ENCODE measurements at places on chromosomes 7 and 10.

- no peak for DNase-seq
These were observed 49.0 kb upstream of the PODXL start for GRCh38 chr7:131605280-131605878.

DNA sequence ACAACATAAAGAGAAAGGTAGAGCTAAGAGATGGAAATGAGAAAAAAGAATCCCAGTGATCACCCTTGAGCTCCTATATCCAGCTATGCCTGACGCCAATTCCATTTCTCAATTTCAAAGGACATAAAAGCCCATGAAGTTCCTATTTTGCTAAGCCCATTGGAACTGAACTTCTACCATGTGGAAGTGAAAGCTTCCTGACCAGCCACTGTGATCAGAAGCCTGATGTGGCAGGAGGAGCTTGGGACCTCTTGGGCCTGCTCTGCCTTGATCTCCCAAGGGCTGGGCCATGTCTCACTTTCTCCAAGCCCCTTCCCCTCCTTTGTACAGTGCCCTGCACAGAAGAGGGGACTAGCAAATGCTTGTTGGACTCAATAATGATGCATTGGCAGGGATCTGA is 52.7 kb downstream of the PRLHR start:
- no peak for DNase-seq

DNA sequence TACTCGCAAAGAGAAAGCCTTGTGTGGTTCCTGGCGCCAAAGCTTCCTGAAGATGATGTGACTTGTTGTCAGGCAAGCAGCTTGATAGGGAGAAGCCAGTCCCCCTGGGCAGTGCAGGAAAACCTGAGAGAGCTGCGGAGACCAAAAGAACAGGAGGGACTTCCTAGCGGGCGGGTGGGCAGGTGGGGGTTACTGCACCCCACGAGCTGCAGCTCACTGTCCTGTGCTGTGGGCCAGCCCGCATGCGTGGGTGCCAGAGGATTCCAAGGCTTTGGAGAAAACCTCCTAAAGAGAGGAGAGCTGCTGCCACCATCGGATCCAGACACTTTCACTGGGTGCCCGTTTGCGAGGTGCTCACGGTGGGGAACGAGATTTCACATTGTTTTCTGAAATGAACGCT is 145.1 kb downstream of the ACTR3B start:
- DNase-seq, result no peak

GRCh38 chr7:620056-620455 is 100.4 kb upstream of the PDGFA start:
- DNase-seq, result no peak

DNA sequence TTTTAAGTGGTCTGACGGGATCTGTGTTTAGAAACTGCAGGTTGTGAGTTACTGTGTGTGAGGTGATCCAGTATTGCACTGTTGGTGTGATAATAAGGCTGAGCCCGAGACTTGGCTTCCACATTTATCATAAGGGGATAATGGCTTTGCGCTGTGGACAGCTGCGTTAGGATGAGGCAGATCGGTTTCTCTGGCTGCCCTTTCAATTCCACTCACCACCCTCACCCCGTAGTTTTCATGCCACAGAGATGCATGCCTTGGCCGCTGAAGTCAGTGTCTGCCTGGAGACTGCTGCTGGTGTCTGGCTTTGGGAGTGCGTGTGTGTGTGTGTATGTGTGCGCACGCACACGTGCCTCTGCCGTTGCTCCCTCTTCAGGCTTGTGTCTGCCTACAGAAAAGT is 273.0 kb downstream of the CCDC3 start:
- DNase-seq, result no peak

- no peak for DNase-seq
These were observed 64.4 kb upstream of the NME8 start for GRCh38 chr7:37784015-37784414.

- no peak for DNase-seq
These were observed 895.7 kb downstream of the XPNPEP1 start for GRCh38 chr10:109027534-109028185.

- DNase-seq, result no peak
These were observed 254.7 kb upstream of the PFKP start for GRCh38 chr10:2812631-2813030.

DNA sequence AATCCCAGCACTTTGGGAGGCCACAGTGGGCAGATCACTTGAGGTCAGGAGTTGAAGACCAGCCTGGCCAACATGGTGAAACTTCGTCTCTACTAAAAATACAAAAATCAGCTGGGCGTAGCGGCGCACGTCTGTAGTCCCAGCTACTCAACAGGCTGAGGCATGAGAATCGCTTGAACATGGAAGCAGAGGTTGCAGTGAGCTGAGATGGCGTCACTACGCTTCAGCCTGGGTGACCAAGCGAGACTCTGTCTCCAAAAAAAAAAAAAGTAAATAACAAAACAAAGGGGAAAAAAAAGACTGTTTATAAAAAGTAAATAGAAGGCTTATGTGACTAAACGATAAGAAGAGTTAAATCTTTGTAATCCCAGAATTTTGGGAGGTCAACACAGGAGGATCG is 15.0 kb upstream of the DNMBP start:
- DNase-seq, result no peak

GRCh38 chr10:110772454-110773025 is 99.2 kb upstream of the PDCD4 start:
- DNase-seq, result no peak

DNA sequence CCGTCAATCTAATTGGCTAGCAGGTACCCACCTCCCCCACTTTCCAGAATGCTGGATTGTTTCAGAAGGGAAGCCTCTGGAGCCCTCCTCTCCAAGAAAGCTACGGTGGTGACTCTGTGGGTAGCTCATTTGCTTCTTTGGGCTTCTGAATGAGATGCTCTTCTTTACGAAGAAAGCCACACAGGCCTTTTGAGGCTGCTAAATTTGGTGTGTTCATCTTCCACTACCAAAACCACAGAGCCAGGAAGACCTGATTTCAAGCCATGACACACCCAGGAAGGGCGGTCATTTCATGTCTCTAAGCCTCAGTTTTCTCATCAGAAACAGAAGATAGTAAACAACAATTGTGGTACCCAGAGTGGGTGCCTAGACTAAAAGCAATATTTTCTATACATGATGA is 901.2 kb downstream of the KCNMA1 start:
- DNase-seq, result no peak

GRCh38 chr10:90602862-90603610 is 254.8 kb downstream of the HTR7 start:
- no peak for DNase-seq

DNA sequence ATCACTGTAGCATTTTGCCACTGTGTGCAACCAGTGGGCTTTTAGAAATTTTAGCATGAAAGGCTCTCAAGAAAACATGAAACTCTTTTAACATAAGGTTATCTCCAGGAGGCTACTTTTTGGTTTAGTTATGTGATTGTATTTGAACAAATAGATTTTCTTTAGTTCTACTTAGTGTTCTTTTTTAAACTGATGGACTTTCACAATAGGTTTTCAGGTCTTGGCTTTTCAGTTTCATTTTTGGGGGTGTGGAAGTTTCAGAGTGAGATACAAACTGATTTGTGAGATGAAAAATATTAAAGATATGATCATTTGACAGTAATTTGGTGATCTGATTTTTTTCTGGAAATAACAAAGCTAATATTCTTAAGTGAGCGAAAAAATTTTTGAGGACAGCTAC is 344.1 kb downstream of the PHF14 start:
- peak; percentile 36 for DNase-seq

GRCh38 chr10:115432188-115432819 is 339.1 kb downstream of the ATRNL1 start:
- DNase-seq, result peak; percentile 41

GRCh38 chr10:28678687-28679457 is 1.6 kb downstream of the BAMBI start:
- DNase-seq, result no peak

DNA sequence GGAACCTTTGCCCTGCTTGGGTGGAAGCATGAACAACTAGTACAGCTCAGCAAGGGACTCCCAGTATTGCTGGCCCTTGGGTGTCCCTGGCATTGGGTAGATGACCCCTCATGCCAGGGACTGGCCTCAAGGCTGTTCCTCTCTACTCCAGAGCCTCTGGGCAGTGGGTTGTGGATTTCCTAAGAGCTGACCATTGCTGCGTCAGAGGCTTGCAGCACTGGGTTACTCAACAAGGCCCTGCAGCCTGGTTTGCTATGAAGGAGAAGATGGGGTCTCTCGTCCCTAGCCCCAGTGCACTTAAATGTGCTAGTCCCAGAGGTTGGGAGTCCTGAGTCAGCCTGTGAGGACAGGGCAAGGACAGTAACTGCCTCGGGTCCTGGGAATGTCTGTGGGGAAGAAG is 2.5 kb downstream of the VSIR start:
- no peak for DNase-seq

DNA sequence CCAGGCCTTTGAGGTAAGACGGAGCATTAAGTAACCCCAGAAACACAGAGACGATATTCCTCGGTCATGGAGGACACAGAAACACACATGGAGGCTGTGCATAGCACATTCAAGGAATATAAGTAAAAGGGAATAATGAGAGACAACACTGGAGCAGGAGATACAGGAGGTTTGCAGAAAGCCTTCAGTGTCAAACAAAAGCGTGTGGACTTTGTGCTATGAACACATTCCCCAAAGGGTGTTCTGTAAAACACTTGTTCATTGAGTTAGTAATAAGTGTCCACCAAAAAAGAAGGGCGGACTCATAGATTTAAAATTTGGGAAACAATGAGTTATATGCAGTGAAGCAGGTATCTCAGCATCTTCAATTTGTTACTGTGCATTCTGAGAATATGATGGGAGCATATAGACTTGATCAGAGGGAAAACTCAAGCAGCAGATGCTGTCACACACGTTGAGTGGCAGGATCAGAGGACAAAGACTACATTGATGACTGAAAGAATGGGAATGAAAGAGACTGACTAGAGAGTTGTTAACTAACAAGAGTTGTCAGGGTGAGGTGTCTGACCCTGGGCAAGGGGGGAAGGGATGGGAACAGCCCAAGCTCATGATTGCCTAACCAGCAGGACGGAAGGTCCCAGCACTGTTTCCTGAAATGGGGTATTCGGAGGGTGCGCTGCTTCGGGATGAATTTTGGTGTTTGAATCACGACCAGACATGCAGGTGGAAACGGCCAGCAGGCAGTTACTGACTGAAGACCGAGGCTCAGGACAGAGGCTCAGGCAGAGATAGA is 85.2 kb upstream of the VIPR2 start:
- no peak for DNase-seq

DNA sequence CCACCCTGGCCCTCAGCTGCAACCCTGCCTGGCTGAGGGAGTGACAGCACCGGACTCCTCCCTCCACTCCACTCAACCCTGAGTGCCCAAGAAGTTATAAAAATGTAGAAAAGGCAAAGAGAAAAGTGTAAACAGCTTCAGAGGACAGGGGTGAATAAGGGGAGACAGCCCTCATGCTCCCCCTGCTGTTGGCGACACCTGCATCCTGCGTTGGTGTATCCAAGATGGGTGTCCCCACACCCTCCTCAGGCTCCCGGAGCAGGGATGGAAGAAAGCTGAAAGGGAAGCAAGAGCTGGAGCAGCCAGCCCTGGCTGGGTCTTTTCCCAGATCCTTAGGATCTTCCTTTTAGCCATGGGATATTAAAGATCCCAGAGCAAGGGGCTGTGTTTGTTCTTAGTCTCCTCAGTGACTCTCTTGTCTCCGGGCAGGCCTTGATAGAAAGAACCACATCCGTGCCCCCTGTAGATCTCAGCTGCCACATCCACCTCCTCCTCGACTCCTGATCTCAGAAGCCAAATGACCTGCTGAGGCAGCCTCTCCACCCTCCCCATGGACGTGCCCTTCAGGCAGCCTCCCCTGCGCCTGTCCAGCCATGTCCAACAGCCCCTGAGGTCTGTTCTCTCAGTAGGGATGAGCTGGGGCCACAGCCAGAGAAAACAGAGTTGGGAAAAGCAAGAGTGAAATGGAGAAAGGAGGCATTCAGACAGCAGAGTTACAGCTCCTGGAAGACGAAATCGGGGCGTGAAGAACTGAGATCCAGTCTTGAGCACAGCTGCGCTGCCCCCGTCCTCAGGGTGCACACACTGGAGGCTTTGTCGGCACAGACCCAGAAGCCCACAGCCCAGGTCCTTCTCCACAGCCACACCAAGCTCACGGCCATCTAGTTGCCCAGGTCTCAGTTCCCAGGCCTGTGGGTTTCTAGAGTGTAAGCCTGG is 6.8 kb downstream of the FAM131B start:
- DNase-seq, result no peak

- DNase-seq, result no peak
These were observed 215.8 kb downstream of the MLLT10 start for GRCh38 chr10:21749788-21750187.

DNA sequence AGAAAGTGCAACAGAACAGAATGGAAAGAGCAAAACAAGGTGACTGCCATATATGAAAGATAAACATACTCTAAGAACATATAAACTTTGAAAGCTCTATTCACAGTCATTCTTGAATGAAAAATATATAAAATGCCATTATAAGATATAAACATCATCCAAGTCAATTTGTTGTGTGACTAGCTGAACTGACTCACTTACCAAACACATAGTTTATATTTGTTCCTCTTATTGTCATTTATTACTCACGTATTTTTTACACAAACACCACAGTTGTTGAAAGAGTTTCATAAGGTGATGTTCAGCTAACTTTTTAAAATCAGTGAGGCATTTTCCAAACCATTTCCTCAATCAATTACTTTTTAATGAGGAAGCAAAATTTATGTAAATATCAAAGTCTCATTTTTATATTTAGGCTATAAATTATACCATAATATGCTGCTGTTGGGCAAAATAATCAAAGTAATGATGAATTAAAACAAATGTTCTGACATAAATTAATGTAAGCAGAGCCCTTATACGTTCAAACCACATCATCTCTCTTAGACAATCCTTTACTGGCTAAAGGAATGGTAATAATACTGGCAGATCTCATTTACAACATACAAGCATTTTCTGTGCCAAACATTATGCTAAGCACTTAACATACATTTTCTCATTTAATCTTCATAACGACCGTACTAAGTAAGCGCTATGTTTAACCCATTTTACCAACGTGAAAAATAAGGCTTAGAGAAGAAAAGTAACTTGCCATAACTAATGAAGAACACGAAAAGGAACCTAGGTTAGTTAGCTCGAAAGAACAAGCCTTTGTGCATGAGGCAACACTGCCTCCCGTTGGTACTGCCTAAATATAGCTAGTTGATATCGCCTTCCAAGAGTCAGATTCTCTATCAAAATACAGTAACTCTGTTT is 7.3 kb downstream of the LRRN3 start:
- peak; percentile 91 for DNase-seq

DNA sequence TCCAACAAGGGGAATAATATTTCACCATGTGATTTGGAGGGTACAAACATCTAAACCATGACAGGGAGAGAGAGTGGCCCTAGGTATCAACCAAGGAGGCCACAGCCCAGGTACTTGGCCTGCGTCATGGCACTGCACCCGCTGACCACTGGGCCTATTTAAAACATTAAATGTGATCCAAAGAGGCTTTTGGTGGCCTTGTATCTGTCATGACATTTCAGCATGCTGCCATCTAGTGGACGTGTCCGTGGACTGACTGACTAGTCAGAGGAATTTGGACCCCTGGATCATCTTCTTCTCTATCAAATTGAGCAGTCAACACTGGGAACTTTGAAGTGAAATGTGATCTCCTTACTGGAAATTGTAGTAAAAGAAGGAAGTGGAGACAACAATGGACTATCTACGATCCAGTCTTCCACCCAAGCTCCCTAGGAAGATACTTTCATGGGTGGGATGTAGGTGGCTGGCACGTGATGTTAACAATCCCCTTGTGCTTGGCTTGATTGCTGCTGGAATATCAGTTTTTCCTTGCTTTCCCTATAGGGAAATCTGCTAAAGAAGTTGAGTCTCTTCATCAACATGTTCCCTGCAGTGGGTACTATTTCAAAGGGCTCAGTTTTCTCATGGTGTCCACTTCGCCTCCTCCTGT is 24.6 kb upstream of the ITGA8 start:
- peak; percentile 82 for DNase-seq

Data from MM.1S (cell line).